ENCODE measurements at places on chromosomes 13 and 19.

GRCh38 chr13:41720839-41721561 lies 239.9 kb downstream of the VWA8 start:
- no peak overlapping the region for H3K27ac ChIP-seq
- no peaks in the 10 kb centered on the region for H3K36me3 ChIP-seq
- no peak for DNase-seq
- H3K4me3 ChIP-seq: no peak overlapping the region
- no peaks in the 10 kb centered on the region for H3K4me1 ChIP-seq
- no peaks in the 10 kb centered on the region for H3K27me3 ChIP-seq

DNA sequence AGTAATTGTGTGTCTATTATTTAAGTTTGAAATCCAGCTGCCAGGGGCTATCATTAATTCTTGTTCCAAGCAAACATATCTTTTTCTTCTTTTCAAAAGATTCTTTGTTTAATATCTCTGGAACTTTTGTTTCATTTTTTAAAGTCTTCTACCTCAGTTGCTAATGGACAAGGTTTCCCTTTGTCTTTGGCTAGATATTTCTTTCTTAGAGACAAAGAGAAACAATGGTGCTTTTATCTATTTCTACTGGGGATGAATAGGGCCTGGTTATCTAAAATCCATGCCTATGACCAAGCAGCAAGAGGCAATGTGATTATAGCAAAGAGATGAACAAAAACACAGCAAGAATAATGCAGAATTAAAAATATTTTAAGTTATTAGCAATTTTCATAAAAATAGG lies 661.3 kb upstream of the KLF12 start:
- no peaks in the 10 kb centered on the region for H3K27me3 ChIP-seq
- no peak overlapping the region for H3K4me3 ChIP-seq
- no peaks in the 10 kb centered on the region for H3K4me1 ChIP-seq
- no peak for DNase-seq
- no peak overlapping the region for H3K27ac ChIP-seq
- no peaks in the 10 kb centered on the region for H3K36me3 ChIP-seq

- no peaks in the 10 kb centered on the region for H3K36me3 ChIP-seq
- H3K4me1 ChIP-seq: no peaks in the 10 kb centered on the region
- no peak for DNase-seq
- H3K4me3 ChIP-seq: no peak overlapping the region
Observed at GRCh38 chr19:29499261-29499920, 26.4 kb upstream of the VSTM2B start.

DNA sequence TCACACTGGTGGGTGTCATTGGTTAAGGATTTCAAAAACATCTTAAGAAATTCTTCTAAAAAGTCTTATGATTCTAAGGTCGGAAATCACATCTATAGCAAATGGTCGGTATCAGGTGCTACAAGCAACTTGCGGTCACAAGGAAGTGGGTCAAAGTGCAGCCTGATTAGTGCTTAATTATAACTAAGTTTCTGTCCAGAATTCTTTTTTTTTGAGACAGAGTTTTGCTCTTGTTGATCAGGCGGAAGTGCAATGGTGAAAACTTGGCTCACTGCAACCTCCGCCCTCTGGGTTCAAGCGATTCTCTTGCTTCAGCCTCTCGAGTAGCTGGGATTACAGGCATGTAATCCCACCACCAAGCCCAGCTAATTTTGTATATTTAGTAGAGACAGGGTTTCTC lies 1.2 kb upstream of the GDF15 start:
- H3K4me1 ChIP-seq: peaks cover 15% of the 10 kb centered on the region
- H3K27me3 ChIP-seq: no peaks in the 10 kb centered on the region
- H3K4me3 ChIP-seq: no peak overlapping the region
- H3K36me3 ChIP-seq: no peaks in the 10 kb centered on the region
- DNase-seq: no peak

DNA sequence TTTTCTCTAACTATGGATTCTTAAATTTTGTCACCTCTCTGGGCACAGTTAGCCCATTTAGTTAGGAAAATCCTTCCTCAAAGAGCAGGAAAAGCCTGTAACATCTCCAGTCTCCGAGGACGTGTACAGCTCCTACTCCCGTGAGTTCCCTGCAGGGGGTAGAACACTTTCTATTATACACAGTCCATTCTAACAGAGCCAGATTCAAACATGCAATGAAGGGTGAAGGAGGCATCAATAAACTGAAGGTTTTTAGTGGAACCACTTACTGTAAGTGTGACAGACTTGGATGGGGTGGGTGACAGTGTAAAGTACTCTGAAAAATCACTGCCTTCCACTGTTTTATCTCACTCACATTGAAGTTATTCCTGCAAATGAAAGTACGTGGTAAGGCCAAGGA lies 204.7 kb upstream of the DACH1 start:
- no peaks in the 10 kb centered on the region for H3K36me3 ChIP-seq
- H3K27ac ChIP-seq: no peak overlapping the region
- no peak overlapping the region for H3K4me3 ChIP-seq
- H3K27me3 ChIP-seq: no peaks in the 10 kb centered on the region
- H3K4me1 ChIP-seq: no peaks in the 10 kb centered on the region

GRCh38 chr19:16394681-16395375 lies 70.2 kb downstream of the KLF2 start:
- H3K27ac ChIP-seq: no peak overlapping the region
- no peaks in the 10 kb centered on the region for H3K4me1 ChIP-seq
- H3K36me3 ChIP-seq: peaks cover 8% of the 10 kb centered on the region
- no peak overlapping the region for H3K4me3 ChIP-seq
- no peaks in the 10 kb centered on the region for H3K27me3 ChIP-seq
- no peak for DNase-seq

DNA sequence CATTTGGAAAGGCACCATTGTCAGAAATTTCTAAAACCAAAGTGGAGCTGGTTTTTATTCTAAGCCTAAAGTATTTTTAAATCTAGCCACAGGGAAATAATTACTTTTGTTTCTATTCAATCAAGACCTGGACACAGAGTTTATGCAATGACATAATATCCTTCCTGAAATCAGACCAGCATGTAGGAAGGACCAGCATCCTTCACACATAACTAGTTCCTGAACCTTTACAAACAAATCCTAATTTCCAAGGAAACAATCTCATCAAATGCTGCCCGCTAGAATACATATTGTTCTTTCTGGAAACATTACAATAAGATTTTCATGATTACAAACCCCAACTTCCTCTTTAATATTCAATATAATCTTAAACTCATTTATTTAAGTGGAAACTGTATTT lies 1.5 kb downstream of the STARD13 start:
- DNase-seq: no peak
- no peak overlapping the region for H3K27ac ChIP-seq
- H3K36me3 ChIP-seq: no peaks in the 10 kb centered on the region

GRCh38 chr13:73849292-73849691 lies 284.9 kb downstream of the KLF12 start:
- DNase-seq: no peak
- H3K27me3 ChIP-seq: no peaks in the 10 kb centered on the region
- no peak overlapping the region for H3K4me3 ChIP-seq

DNA sequence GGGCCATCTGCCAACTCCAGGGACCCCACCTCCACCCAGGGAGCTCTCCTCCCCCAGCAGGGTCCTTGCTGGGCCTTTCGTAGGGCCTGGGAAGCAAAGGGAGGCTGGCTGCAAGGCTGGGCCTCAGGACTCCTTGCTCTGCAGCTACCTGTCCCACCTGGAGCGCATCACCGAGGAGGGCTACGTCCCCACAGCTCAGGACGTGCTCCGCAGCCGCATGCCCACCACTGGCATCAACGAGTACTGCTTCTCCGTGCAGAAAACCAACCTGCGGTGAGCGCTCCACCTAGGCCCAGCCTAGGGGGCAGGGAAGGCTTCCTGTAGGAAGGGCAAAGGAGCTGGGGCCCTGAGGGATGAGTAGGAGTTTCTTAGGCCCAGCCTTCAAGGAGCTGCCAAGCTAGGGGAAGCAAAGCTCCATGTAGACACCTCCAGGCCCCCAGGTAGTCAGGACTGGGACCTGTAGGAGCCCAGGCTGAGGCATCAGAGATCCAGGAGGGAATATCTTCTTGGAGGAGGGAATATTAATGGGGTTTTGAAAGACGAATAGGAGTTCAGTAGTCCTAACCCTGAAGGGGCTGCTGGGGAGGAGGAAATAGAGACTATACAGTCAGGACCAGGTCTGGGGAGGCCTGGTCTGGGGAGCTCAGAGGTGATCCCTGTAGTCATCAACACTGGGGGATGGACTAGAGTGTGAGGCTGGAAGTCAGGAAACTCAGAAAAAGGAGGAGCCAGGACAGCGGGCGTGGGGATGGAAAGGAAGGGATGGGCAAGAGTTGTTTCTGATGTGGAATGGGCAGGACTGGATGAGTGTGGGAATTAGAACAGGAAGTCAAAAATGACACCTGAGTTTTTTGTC lies 16.0 kb downstream of the GNA15 start:
- no peak for DNase-seq
- H3K4me3 ChIP-seq: no peak overlapping the region
- H3K27ac ChIP-seq: no peak overlapping the region

GRCh38 chr19:33551676-33552075 lies 30.1 kb upstream of the PEPD start:
- H3K4me3 ChIP-seq: no peak overlapping the region
- DNase-seq: no peak
- no peaks in the 10 kb centered on the region for H3K36me3 ChIP-seq
- no peaks in the 10 kb centered on the region for H3K4me1 ChIP-seq

Data from pancreas (tissue), 10 donors.